Neural progenitor cell (in vitro differentiated cells): ENCODE measurements at places on chromosomes 12 and 14. TPM values are rescaled to one million over a fixed set of nuclear protein-coding genes. Genes with fewer than 3 reads are reported as not detected.

The POTEG gene
- total RNA-seq, result not detected in 2 replicates

The MANSC1 gene
- total RNA-seq, result 6.2 and 6.5 TPM in 2 replicates

The HOXC10 gene
- not detected in 2 replicates for total RNA-seq

The ARG2 gene
- 91.8 and 92.4 TPM in 2 replicates for total RNA-seq

The TESPA1 gene
- total RNA-seq, result not detected in 2 replicates

The EID3 gene
- total RNA-seq, result 4.3 and 8.0 TPM in 2 replicates

The SIX4 gene
- total RNA-seq, result 28.8 and 32.9 TPM in 2 replicates

The TNFAIP2 gene
- total RNA-seq, result 5.3 and 14.0 TPM in 2 replicates

The GPRC5A gene
- not detected in 2 replicates for total RNA-seq

The GZMH gene
- total RNA-seq, result not detected in 2 replicates

The ACOT6 gene
- total RNA-seq, result not detected in 2 replicates

The PRH1 gene
- total RNA-seq, result 24.1 and 30.3 TPM in 2 replicates

The PELI2 gene
- 23.4 and 27.2 TPM in 2 replicates for total RNA-seq

- DNase-seq, result peak; percentile 26
- no peaks in the 10 kb centered on the region for H3K36me3 ChIP-seq
- no peak overlapping the region for H3K27ac ChIP-seq
- H3K4me3 ChIP-seq, result no peak overlapping the region
- H3K4me1 ChIP-seq, result peaks cover 10% of the 10 kb centered on the region
Observed at GRCh38 chr12:64400041-64400440, 4.2 kb upstream of the XPOT start.

- no peaks in the 10 kb centered on the region for H3K4me1 ChIP-seq
- no peaks in the 10 kb centered on the region for H3K27me3 ChIP-seq
- no peak for DNase-seq
- no peaks in the 10 kb centered on the region for H3K36me3 ChIP-seq
- H3K27ac ChIP-seq, result no peak overlapping the region
Observed at GRCh38 chr14:91220581-91221000, 23.9 kb downstream of the GPR68 start.

- H3K4me1 ChIP-seq, result peaks cover 14% of the 10 kb centered on the region
- DNase-seq, result no peak
- peaks cover 12% of the 10 kb centered on the region for H3K27me3 ChIP-seq
Observed at GRCh38 chr12:122087431-122088178, 9.0 kb downstream of the MLXIP start.

DNA sequence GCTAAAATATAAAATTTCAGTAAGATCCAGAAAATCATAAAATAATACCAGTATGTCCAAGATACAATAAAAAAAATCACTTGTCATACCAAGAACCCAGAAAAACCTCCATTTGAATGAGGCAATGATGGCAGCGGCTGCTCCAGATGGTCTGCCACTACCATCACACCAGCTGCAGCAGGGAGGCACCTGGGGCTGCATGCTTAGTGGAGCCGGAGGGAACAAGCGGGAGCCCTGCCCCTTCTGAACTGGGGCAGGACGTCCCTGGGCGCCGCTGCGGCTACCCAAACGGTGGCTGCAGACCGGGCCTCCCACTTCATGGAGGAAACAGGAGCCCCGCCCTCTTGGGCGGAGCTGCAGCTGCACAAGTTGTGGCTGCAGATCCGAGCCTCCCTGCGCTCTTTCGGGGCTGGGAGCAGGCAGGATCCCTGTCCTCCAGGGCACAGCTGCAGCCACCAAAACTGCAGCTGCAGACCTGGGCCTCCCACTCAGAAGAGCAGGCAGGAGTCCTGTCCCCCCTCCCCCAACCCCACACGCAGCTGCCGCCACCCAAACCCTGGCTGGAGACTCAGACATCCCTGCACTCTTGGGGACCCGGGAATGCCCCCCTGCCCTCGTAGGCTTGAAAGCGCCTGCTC is 36.1 kb upstream of the OR5AU1 start:
- peaks cover 3% of the 10 kb centered on the region for H3K4me1 ChIP-seq
- peak overlapping the region; percentile 24 for H3K4me3 ChIP-seq
- no peak overlapping the region for H3K27ac ChIP-seq
- no peaks in the 10 kb centered on the region for H3K27me3 ChIP-seq
- no peaks in the 10 kb centered on the region for H3K36me3 ChIP-seq
- peak; percentile 93 for DNase-seq

DNA sequence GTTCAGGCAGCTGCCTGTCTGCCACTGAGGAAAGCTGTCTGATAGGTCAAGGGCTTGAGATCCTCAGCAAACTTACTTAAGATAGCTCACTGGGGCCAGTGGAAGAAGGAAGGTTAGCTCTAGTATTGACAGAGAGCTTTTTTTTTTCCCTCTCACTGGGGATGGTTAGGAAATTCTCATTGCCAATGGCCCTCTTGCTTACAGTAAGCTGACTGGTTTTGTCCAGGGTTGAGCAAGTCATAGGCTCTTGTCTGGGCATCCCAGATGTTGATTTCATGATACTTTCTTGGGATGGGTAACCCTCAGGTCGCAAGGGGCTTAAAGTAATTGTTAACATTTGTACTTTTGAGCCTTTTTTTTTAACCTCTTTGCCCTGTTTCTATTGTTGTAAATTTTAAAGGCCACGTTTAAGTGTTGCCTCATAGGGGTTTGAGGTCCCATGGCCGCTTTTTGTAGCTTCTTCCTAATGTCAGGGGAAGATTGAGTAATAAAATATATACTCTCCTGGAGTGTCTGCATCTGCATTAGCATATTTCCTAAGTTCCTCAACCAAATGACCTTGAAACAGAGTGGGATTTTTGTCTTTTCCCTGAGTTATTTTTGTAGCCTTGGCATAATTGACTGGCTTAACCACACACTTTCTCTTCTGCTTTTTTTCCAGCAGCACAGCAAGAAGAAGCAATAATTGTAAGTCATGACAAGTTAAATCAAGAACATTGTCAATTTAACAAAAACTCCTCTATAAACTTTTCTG is 716.0 kb downstream of the LRFN5 start:
- no peaks in the 10 kb centered on the region for H3K27me3 ChIP-seq
- peaks cover 6% of the 10 kb centered on the region for H3K36me3 ChIP-seq
- DNase-seq, result no peak
- no peaks in the 10 kb centered on the region for H3K4me1 ChIP-seq
- H3K4me3 ChIP-seq, result no peak overlapping the region
- H3K27ac ChIP-seq, result no peak overlapping the region

GRCh38 chr12:5295996-5296395 is 135.9 kb upstream of the NTF3 start:
- no peaks in the 10 kb centered on the region for H3K27me3 ChIP-seq
- no peaks in the 10 kb centered on the region for H3K4me1 ChIP-seq
- no peak for DNase-seq
- no peaks in the 10 kb centered on the region for H3K36me3 ChIP-seq
- no peak overlapping the region for H3K4me3 ChIP-seq

DNA sequence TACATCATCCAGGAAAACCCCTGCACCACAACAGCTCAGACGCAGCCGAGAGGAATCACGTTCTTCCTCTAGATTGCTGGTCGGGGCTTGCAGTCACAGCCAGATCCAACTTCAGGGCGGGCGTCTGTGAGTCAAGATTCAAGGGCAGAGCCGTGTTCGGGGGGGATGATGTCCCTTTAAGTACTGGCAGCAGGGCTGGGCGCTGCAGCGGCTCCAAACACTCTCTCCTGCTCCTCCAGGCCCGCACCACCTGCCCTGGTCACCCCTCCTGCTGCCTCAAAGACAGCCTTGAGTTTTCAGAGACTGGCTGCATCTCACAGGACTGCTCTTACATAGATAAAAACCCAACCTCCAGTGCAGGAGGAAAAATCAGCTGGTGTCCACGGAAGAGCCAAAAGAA is 68.3 kb downstream of the KDM2B start:
- no peak for DNase-seq
- no peak overlapping the region for H3K27ac ChIP-seq
- no peaks in the 10 kb centered on the region for H3K27me3 ChIP-seq
- H3K36me3 ChIP-seq, result peaks cover 10% of the 10 kb centered on the region

GRCh38 chr12:115240251-115240650 is 556.3 kb upstream of the TBX3 start:
- H3K36me3 ChIP-seq, result no peaks in the 10 kb centered on the region
- DNase-seq, result no peak
- H3K4me3 ChIP-seq, result no peak overlapping the region
- H3K4me1 ChIP-seq, result no peaks in the 10 kb centered on the region
- no peaks in the 10 kb centered on the region for H3K27me3 ChIP-seq
- H3K27ac ChIP-seq, result no peak overlapping the region

DNA sequence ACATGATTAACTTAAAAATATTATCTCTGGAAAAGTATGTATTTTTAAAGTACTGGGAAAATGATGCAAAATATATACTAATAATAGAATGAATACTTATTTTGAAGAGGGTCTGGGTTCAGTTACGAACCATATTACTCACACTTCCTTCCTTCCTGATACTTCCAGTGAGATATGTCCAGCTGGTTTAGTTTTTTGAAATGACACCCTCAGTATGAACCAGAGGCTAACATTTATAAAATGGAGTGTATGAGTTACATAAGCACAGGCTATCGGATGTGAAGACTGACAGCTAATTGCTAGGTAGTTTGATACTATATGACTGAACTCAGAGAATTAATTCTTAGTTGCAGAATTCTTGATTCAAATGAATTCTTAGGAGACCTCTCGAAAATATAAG is 122.9 kb downstream of the OTOGL start:
- H3K27ac ChIP-seq, result no peak overlapping the region
- no peaks in the 10 kb centered on the region for H3K36me3 ChIP-seq
- H3K27me3 ChIP-seq, result no peaks in the 10 kb centered on the region

- no peak overlapping the region for H3K27ac ChIP-seq
- peaks cover 16% of the 10 kb centered on the region for H3K27me3 ChIP-seq
- no peak overlapping the region for H3K4me3 ChIP-seq
- no peaks in the 10 kb centered on the region for H3K36me3 ChIP-seq
- peaks cover 19% of the 10 kb centered on the region for H3K4me1 ChIP-seq
- no peak for DNase-seq
Observed at GRCh38 chr12:57462912-57463253, 3.3 kb downstream of the GLI1 start.

DNA sequence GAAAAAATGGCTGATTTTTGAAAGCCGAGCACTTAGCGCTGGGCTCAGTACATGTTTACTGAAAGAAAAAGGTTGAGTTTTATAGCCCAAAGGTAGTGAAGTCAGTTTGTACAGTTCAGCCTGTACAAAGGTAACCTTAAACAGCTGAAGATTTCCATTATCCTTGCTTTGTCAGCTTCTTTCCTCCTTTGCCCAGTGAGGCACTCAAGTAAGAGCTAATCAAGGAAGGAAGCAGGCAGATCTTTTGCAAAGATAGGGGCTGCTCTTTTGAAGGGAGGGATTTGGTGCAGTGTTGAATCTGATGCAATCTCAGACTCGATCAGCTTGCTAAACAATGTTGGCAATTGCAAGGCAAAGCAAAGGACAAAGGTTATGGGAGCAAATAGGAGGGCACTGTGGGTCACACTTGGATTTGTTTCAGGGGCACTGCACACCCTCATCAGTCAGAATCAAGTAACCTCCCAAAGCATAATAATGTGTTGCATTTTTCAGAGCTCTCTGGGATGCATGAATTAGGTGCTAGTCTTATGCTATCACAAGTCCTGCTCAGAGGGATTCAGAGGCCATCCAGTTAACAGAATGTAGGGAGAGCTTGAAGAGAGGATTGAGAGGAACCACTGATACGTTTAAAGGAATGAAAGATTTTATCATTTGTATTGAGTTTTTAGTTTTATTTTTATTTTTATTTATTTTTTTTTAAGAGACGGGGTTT is 44.4 kb downstream of the ANO6 start:
- peak overlapping the region; percentile 60 for H3K27ac ChIP-seq
- no peak overlapping the region for H3K4me3 ChIP-seq
- H3K36me3 ChIP-seq, result no peaks in the 10 kb centered on the region
- no peaks in the 10 kb centered on the region for H3K27me3 ChIP-seq

DNA sequence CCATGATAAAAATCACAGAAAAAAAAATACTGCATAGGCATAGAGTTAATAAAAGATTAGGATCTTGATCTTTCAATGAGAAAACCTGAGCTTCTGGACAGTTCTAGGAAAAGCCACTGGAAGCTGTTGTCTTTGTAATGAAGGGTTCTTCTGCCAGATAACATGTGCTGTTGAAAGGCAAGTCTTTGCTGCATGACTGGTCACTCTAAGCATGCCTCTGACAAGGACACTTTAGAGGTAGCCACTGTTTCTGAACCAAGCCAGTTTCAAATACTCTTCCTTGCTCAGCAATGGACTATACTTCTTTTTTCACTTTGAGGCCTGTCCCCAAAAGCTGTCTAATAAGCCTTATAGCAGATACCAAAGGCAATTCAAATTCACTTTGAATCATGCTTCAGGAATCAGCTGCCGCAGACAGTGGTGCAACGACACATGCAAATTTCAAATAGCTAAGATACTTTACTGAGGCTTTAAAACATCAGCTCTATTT is 70.2 kb downstream of the BTG1 start:
- H3K4me1 ChIP-seq, result peaks cover 18% of the 10 kb centered on the region
- H3K4me3 ChIP-seq, result no peak overlapping the region
- peak; percentile 54 for DNase-seq
- H3K27me3 ChIP-seq, result no peaks in the 10 kb centered on the region

GRCh38 chr12:105574056-105574715 is 243.7 kb downstream of the C12orf75 start:
- DNase-seq, result no peak
- H3K36me3 ChIP-seq, result no peaks in the 10 kb centered on the region
- no peaks in the 10 kb centered on the region for H3K27me3 ChIP-seq
- no peaks in the 10 kb centered on the region for H3K4me1 ChIP-seq
- no peak overlapping the region for H3K27ac ChIP-seq

- H3K4me3 ChIP-seq, result no peak overlapping the region
- no peak overlapping the region for H3K27ac ChIP-seq
- peaks cover 22% of the 10 kb centered on the region for H3K4me1 ChIP-seq
Observed at GRCh38 chr14:36069535-36069900, 107.0 kb downstream of the PTCSC3 start.

GRCh38 chr14:33539918-33540357 is 410.9 kb downstream of the EGLN3 start:
- no peaks in the 10 kb centered on the region for H3K36me3 ChIP-seq
- no peaks in the 10 kb centered on the region for H3K27me3 ChIP-seq
- no peak overlapping the region for H3K4me3 ChIP-seq
- no peak for DNase-seq
- H3K27ac ChIP-seq, result no peak overlapping the region
